ENCODE measurements at places on chromosomes 4 and X. TPM values are rescaled to one million over a fixed set of nuclear protein-coding genes. Genes with fewer than 3 reads are reported as not detected.

RTL5 gene
- total RNA-seq: 2.8 TPM

RS1 gene
- total RNA-seq: not detected

GABRA4 gene
- total RNA-seq: not detected

MND1 gene
- total RNA-seq: 2.2 TPM

TMEM150C gene
- 0.15 TPM for total RNA-seq

CXCL6 gene
- 3.5 TPM for total RNA-seq

Data from smooth muscle cell of trachea (primary cell).